ENCODE measurements at places on chromosomes 5 and 9.
A peak's percentile ranks its signal among the peaks of the same experiment; 100 is the strongest.

- no peak for DNase-seq
- H3K4me1 ChIP-seq, result peaks cover 2% of the 10 kb centered on the region
- no peak overlapping the region for H3K4me3 ChIP-seq
Observed at GRCh38 chr5:154267516-154267915, 77.0 kb downstream of the GALNT10 start.

- H3K27me3 ChIP-seq, result no peaks in the 10 kb centered on the region
- DNase-seq, result no peak
- no peaks in the 10 kb centered on the region for H3K36me3 ChIP-seq
- H3K4me3 ChIP-seq, result no peak overlapping the region
- no peaks in the 10 kb centered on the region for H3K4me1 ChIP-seq
Observed at GRCh38 chr5:15615859-15616258, 115.9 kb downstream of the FBXL7 start.

DNA sequence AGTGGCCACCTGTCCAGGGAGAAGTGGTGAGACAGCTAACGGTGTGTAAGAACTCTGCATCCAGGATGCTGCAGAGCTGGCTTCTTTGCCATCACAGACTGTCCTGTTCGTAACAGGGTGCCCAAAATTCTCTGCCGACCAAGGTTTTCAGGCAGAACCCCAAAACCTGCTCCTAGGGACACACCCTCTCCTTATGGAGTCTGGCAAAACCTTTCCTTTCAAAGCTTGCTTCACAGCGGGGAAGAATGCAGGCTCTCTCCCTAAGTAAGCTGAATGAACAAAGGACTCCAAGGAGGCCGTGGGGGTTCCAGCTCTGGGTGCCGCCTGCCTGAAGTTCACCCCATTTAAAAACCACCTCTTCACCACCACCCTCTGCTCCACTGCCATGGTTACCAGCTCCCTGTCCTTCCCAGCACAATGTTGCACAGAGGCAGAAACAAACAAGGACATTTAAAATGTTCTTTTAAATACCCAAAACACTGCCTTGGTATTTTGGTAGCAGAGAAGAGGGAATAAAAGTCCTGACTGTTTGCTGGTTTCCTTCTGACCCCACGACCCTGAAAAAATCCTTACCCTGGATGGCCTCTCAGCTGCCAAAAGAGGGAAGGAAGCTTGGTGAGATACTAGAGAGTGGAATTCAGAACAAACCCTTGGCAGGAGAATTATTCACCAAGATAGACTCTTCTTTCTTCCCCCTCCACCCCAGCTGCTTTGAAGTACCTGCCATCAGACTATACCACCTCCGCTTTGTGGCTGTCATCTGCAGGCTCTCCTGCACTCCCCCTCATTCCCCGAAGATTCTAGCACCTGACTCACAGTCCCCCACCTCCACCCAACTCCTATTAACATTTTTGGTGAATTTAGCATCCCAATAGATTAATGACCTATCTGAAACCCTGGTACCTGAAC lies 7.1 kb upstream of the KLF9 start:
- DNase-seq, result no peak
- no peaks in the 10 kb centered on the region for H3K36me3 ChIP-seq
- peak overlapping the region; percentile 100 for H3K27ac ChIP-seq

DNA sequence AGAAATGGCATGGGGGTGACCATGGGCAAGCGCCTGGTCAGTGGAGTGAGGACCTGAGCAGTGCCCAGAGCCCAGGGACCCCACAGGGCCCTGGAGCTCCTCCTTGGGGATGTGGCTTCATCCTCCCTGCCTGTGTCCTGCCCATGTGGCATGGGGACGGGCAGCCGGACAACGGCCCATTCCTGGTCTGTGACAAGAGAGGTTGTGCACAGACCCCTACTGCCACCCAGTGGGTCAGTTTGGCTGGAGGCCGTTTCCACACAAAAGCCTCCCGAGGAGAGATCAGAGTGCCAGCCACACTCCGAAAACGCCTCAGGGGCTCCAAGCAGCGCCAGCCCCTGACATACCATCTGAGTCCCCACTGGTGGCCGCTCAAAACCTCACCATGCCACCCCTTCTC lies 19.8 kb downstream of the SLC6A18 start:
- DNase-seq, result no peak
- no peak overlapping the region for H3K4me3 ChIP-seq
- H3K27me3 ChIP-seq, result peaks cover 77% of the 10 kb centered on the region
- no peaks in the 10 kb centered on the region for H3K4me1 ChIP-seq

- no peaks in the 10 kb centered on the region for H3K27me3 ChIP-seq
- no peaks in the 10 kb centered on the region for H3K36me3 ChIP-seq
- H3K4me3 ChIP-seq, result no peak overlapping the region
- H3K27ac ChIP-seq, result no peak overlapping the region
Observed at GRCh38 chr5:133756036-133756435, 143.7 kb upstream of the FSTL4 start.

- no peak overlapping the region for H3K4me3 ChIP-seq
- H3K4me1 ChIP-seq, result no peaks in the 10 kb centered on the region
- H3K27me3 ChIP-seq, result no peaks in the 10 kb centered on the region
- H3K36me3 ChIP-seq, result no peaks in the 10 kb centered on the region
Observed at GRCh38 chr5:173778152-173778782, 109.9 kb upstream of the CPEB4 start.

GRCh38 chr9:75130621-75131230 lies 42.4 kb downstream of the OSTF1 start:
- H3K27me3 ChIP-seq, result no peaks in the 10 kb centered on the region
- no peak overlapping the region for H3K27ac ChIP-seq
- DNase-seq, result no peak
- H3K36me3 ChIP-seq, result peaks cover 3% of the 10 kb centered on the region

- no peaks in the 10 kb centered on the region for H3K4me1 ChIP-seq
- no peak overlapping the region for H3K4me3 ChIP-seq
- H3K36me3 ChIP-seq, result no peaks in the 10 kb centered on the region
Observed at GRCh38 chr5:64344501-64344900, 161.3 kb upstream of the RGS7BP start.

- no peak overlapping the region for H3K4me3 ChIP-seq
- H3K27me3 ChIP-seq, result no peaks in the 10 kb centered on the region
- no peak overlapping the region for H3K27ac ChIP-seq
- H3K36me3 ChIP-seq, result no peaks in the 10 kb centered on the region
- no peaks in the 10 kb centered on the region for H3K4me1 ChIP-seq
Observed at GRCh38 chr5:56415356-56415765, 182.2 kb upstream of the ANKRD55 start.

GRCh38 chr9:16191191-16191590 lies 638.3 kb downstream of the CCDC171 start:
- no peak overlapping the region for H3K27ac ChIP-seq
- no peaks in the 10 kb centered on the region for H3K36me3 ChIP-seq
- no peak for DNase-seq
- no peak overlapping the region for H3K4me3 ChIP-seq
- no peaks in the 10 kb centered on the region for H3K27me3 ChIP-seq

- H3K4me3 ChIP-seq, result peak overlapping the region; percentile 67
- peaks cover 5% of the 10 kb centered on the region for H3K4me1 ChIP-seq
- H3K27me3 ChIP-seq, result peaks cover 23% of the 10 kb centered on the region
- no peaks in the 10 kb centered on the region for H3K36me3 ChIP-seq
Observed at GRCh38 chr9:85522459-85523092, 219.2 kb downstream of the AGTPBP1 start.

- DNase-seq, result no peak
- no peaks in the 10 kb centered on the region for H3K27me3 ChIP-seq
- no peak overlapping the region for H3K4me3 ChIP-seq
- H3K4me1 ChIP-seq, result no peaks in the 10 kb centered on the region
- H3K36me3 ChIP-seq, result no peaks in the 10 kb centered on the region
- H3K27ac ChIP-seq, result peak overlapping the region; percentile 48
Observed at GRCh38 chr5:58019614-58020013, 440.3 kb downstream of the PLK2 start.

GRCh38 chr9:126642839-126643238 lies 29.1 kb downstream of the LMX1B start:
- H3K27me3 ChIP-seq, result no peaks in the 10 kb centered on the region
- H3K27ac ChIP-seq, result no peak overlapping the region
- H3K4me1 ChIP-seq, result no peaks in the 10 kb centered on the region
- no peak overlapping the region for H3K4me3 ChIP-seq
- DNase-seq, result no peak
- H3K36me3 ChIP-seq, result no peaks in the 10 kb centered on the region

DNA sequence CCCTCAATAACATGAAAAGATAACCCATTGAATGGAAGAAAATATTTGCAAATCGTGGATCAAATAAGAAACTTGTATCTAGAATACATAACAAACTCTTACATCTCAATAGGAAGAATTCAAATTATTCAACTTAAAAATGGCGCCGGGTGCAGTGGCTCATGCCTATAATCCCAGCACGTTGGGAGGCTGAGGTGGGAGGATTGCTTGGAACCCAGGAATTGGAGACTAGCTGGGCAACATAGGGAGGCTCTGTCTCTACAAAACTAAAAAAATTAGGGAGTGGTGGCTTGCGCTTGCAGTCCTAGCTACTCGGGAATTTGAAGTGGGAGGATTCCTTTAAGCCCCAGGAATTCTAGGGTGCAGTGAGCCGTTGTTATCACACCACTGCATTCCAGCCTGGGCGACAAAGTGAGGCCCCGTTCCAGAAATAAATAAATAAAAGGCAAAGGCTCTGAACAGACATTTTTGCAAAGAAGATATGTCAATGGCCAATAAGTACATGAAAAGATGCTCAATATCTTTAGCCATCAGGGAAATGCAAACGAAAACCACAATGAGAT lies 21.5 kb upstream of the TBC1D2 start:
- H3K36me3 ChIP-seq, result no peaks in the 10 kb centered on the region
- H3K27me3 ChIP-seq, result no peaks in the 10 kb centered on the region
- no peak overlapping the region for H3K4me3 ChIP-seq
- no peak for DNase-seq
- no peaks in the 10 kb centered on the region for H3K4me1 ChIP-seq

DNA sequence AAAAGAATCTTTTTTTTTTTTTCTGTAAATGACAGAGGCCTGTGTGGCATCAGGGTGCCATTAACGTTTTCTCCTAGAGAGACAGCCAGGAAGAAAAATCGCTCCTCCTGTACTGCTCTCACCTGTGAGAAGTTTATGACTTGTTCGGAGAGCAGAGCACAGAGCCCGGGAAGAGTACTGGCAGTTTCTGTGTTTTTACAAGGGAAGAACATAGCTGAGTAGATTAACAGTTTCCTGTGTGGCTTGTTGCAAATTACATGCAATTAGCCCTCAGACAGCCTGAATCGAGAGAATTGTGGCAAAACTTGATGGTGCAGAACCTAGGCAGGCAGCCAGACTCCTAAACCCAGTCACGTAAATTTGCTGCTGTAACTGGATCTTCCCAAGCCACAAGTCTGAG lies 32.1 kb downstream of the PRKACG start:
- no peak for DNase-seq
- no peaks in the 10 kb centered on the region for H3K4me1 ChIP-seq
- no peaks in the 10 kb centered on the region for H3K36me3 ChIP-seq
- no peak overlapping the region for H3K27ac ChIP-seq
- no peaks in the 10 kb centered on the region for H3K27me3 ChIP-seq
- H3K4me3 ChIP-seq, result no peak overlapping the region

DNA sequence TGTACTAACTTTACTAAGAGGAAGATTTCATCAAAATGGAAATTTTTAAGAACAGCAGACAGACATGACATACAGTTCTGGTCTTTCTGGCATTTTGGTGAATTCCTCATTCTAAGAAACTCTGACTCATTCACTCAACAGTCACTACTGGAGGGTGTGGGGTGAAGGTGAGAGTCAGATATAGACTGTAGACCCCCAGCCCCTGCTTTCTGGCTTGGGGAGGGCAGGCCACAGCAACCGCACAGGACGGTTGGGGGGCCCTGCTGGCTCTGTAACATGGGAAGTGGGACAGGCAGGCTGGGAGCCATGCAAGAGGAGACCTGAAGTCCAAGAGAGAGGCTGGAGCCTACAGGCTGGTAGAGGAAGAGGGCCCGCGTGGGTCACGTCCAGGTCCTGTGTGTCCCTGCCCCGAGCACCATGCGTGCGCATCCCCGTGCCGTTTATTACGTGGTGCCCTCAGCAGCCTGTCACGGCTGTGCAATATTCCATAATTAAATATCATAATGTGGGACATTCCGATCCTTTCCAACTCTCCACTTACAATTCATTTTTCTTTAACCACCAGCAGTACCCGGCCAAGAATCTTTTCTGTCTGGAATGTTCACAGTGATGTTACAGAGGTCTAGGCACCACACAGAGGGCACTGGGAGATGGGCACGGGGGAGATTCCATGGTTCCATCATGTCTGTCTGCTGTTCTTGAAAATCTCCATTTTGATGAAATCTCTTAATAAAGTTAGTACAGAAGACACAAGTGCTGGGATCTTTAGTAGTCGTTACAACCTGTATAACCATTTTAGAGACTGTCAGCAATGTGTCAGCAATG lies 75.5 kb downstream of the SEMA4D start:
- no peak for DNase-seq
- no peaks in the 10 kb centered on the region for H3K4me1 ChIP-seq
- H3K27ac ChIP-seq, result no peak overlapping the region
- no peaks in the 10 kb centered on the region for H3K36me3 ChIP-seq
- no peak overlapping the region for H3K4me3 ChIP-seq

- H3K27ac ChIP-seq, result no peak overlapping the region
- no peak overlapping the region for H3K4me3 ChIP-seq
- H3K27me3 ChIP-seq, result no peaks in the 10 kb centered on the region
- no peaks in the 10 kb centered on the region for H3K36me3 ChIP-seq
- no peaks in the 10 kb centered on the region for H3K4me1 ChIP-seq
- no peak for DNase-seq
Observed at GRCh38 chr5:65774346-65774745, 52.3 kb downstream of the NLN start.

DNA sequence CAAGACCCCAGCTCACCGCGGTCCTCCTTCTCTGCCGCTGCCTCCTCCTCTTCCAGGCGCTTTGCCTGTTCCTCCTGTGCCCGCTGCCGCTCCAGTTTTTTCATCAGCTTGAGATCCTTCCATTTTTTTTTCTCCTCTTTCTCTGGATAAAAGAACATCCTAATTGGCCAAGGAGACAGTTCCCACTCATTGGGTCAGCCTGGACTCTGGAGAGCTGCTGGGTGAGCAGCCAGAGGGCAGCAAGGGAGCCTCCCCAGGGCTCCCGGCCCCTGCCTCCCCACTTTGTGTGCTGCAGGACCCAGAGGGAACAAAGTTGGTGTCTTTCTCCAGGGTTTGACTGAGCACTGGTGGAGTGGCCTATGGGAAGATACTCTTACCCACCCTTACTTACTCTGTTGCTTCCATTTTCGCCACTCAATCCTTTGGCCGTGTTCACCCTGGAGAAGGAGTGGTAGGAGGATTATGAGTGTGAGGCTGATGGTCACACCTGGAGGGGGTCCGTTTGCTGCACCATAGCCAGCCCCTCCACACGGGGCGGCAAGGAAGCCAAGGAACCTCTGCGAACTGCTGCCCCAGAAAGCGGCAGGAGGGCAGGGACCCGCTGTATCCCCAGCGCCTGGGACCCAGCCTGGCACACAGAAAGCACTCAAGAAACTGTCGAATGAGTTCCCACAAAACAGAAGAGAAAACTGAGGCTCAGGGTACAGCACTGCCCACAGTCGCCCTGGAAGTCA lies 708 bp downstream of the SPOUT1 start:
- H3K4me3 ChIP-seq, result peak overlapping the region; percentile 69
- peaks cover 8% of the 10 kb centered on the region for H3K4me1 ChIP-seq
- no peak for DNase-seq
- no peaks in the 10 kb centered on the region for H3K36me3 ChIP-seq
- peak overlapping the region; percentile 62 for H3K27ac ChIP-seq
- no peaks in the 10 kb centered on the region for H3K27me3 ChIP-seq
